ENCODE measurements at places on chromosomes 4 and X. TPM values are rescaled to one million over a fixed set of nuclear protein-coding genes. Genes with fewer than 3 reads are reported as not detected.

Gene SUPT20HL2
- not detected for total RNA-seq

Gene ZNF711
- total RNA-seq: 0.90 TPM

Gene FIP1L1
- total RNA-seq: 101 TPM

Gene CXorf65
- not detected for total RNA-seq
